ENCODE measurements at places on chromosomes 16 and 17.

GRCh38 chr16:30886145-30886544 is 7.7 kb downstream of the BCL7C start:
- DNase-seq: no peak

DNA sequence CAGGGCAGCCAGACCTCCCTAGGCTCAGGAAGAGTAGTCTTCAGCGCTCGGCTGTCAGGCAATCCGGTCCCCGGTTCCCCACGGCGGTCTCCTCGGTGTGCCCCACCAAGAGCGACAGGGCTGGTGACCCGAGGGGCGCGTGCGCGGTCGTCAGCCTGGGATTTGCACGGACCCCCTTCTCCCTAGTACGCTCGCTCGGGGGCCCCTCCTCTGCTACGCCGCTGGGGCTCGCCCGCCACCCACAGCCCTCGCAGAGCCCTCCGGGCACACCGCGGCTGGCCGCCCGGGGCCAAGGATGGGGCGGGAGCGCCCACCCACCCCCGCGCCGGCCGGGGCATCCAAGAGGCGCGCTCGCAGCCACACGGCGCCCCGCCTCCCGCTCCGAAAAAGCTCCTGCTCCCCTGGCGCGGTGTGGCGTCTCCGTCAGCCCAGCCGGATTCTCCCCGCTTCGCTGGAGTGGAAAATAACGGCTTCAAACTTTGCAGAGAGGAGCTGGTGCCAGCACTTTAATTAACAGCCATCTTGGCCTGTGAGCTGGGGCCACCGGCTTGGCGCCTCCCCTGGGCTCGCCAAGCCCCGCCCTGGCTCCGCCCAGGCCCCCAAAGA is 2.1 kb upstream of the C1QL1 start:
- DNase-seq: no peak

- no peak for DNase-seq
Measured at GRCh38 chr16:78599271-78599670, 499.8 kb downstream of the WWOX start.

DNA sequence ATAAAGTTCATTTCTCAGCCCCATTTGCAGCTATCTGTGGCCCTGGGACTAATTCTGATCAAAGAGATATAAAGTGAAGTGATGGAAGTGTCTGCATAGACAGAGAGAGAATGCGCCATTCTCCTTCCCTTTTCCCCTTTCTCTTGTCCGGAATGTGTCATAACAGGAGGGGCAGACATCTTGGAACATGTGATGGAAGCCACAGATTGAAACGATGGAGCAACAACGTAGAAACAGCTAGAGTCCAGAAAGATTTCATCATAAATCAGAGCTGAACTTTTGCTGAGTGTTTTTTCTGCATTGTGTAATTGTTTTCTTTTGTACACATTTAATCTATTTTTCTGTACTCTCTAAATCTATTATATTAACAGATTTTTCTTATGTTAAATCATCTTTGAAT is 11.3 kb downstream of the ASGR1 start:
- no peak for DNase-seq

GRCh38 chr16:4373909-4374742 is 2.5 kb downstream of the VASN start:
- no peak for DNase-seq

DNA sequence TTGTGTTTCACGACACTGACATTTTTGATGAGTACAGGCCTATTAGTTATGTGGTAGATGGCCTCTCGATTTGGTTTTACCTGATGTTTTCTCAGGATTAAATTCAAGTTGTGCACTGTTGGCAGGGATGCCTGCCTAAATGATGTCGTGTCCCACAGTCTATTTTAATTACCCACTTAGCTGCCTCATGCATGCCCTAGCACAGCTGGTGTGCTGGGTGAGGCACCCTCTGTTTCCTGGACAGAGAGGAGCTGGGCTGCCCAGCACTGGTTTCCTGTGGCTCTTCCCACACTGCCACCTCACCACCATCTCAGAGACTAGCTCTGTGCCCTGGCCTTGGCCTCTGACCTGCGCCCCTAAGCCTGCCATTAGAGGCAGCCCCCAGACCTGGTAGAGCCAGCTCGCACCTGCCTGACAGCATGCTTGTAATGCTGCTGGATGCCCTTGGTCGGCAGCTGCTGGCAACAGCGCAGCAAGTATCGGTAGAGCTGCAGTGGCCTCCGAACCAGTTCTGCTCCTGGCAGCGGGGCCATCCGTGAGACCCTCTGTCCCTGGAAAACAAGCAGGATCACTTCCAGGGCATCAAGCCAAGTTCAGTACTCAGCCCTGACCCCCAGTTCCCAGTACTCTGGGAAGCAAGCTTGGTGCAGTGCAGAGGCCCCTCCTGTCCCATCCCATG is 10.9 kb downstream of the LYRM9 start:
- no peak for DNase-seq

DNA sequence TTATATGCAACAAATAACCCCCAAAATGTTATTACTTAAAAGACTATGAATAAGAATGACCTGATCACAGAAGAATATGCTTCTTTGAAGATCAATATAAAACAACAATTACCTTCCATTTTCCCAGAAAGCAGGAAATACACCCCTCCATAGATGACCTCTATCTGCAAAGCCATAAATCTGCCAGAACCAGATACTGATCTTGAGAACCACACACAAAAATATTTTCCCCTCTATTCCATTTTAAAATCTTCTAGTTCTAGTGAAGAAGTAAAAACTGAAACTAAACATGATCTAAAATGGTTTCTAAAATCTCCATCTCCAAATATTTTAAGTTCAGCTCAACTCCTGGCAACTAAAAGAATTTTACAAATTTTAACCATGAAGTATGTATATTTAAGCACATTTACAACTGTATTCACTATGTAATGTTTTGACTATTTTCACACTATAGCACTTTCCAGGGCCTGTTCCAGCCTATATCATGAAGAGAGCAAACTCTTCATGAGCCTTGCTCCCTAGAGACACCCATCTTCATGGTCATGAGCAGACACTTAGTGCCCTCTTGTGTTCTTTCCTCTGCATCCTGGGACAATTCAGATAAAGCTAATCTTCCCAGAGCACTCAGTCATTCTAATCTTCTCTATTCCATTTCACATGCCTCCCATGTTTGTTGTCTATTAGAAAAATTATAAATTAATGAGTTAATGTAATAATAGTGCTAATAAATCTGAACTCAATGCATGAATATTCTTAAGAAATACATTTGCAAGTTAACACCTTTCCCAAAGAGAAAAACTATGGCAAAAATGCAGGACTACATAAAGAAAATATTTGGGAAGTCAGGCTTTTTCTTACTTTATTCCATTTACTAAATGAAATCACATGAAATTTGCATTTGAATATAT is 87.0 kb downstream of the HELZ start:
- no peak for DNase-seq

DNA sequence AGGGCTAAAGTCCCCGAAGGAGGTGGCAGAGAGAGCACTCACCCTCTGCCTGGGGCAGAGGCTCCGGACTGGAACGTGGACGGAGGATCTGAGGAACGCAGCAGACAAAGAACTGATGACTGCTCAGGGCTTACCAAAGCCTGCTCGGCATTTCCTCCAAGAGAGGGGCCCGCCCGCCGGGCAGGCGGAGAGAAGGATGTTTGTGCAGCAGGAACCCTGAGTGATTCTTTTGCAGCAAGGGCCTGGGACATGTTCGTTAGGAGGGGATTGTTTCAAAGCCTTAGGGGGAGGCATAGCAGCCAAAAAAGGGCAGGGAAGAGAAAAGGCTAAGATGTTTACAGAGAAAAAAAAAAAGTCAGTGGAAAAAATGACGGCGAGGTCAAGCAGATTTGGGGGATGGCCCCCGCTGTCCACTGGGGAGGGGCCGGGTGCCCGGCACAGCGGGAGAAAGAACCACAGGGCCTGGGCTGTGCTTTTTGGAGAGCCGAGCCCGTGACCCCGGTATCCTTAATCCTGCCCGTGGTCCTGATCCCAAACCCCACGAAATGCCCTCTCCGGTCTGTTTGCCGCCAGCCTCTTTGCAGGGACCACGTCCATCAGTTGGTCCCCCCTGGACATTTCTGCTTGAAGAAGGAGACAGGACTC is 129.3 kb downstream of the NTN1 start:
- no peak for DNase-seq

DNA sequence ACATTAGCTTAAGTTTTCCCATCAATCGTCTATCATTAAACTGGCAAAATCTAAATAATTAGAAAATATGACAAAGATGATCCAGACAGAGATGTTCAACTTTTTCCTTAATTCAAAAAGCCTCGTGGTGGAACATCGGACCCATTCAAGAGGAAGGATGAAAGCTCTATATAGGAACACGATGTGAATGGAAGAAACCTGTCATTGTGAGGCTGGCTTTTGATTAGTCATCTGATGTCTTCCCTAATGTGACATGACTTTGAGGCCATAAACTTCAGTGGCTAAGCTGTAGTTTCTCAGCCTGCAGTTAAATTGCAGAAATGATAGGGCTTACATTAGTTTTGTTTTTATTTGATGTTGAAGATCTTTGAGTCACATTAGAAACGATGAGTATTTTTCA is 1.0 kb downstream of the AMZ2 start:
- no peak for DNase-seq

- DNase-seq: no peak
Measured at GRCh38 chr16:27323781-27324561, 10.2 kb downstream of the IL4R start.

Measured in epithelial cell of proximal tubule (primary cell).